ENCODE measurements at places on chromosomes 13 and 19.

DNA sequence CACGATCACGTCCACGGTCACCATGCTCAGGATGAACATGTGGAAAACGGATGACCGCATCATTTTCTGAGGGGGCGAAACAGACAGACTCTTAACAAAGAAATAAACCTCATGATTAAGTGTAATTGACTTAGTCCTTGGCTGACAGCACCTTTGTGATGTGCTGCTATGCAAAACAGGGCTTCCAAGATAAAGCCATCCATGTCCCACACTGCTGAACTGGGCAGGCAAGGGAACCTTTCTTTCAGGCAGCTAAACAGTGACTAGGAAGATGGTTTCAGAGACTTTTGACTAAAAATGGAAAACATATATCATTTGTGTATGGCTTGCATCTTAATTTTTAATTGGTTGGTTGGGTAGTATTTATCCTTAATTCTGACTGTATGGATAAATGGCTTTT is 157.8 kb downstream of the NALCN start:
- no peak for DNase-seq

DNA sequence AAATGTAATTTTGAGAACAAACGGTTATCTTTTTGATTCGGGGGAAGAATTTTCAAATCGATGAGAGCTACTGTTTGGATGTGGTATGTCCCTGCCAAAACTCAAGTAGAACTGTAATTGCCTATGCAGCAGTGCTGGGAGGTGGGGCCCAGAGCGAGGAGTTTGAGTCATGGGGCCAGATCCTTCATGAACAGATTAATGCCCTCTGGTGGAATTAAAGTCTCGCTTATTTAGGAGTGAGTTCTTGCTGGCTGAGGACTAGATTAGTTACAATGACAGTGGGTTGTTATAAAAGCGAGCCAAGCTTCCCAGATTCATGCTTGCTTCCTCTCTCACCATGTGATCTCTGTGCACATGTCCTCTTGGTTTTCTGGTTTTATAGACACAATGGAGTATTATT is 11.8 kb upstream of the PRR20A start:
- DNase-seq = no peak

GRCh38 chr19:17184371-17184841 is 30.8 kb upstream of the USE1 start:
- DNase-seq = no peak

GRCh38 chr19:17519967-17520366 is 8.5 kb downstream of the PGLS start:
- no peak for DNase-seq

DNA sequence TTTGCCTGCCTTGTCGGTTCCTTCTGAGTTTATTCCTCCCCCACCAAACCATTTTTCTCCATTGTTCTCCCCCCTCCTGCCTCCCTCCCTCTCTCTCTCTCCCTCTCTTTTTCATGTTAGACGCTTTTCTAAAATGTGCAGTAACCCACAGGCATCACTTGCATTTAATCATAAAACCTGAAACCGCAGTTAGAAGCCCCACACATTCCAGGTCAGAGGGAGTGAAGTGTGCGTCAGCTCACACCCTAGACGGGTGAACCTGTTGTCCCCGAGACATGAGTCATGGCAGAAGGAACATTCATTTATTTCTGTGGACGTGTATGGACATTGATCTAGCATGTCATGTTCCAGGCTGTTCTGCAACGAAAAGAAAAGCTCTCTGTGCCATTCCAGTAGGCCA is 19.9 kb downstream of the ONECUT3 start:
- no peak for DNase-seq

- DNase-seq = no peak
Measured at GRCh38 chr19:2982983-2983350, 5.6 kb downstream of the TLE6 start.

DNA sequence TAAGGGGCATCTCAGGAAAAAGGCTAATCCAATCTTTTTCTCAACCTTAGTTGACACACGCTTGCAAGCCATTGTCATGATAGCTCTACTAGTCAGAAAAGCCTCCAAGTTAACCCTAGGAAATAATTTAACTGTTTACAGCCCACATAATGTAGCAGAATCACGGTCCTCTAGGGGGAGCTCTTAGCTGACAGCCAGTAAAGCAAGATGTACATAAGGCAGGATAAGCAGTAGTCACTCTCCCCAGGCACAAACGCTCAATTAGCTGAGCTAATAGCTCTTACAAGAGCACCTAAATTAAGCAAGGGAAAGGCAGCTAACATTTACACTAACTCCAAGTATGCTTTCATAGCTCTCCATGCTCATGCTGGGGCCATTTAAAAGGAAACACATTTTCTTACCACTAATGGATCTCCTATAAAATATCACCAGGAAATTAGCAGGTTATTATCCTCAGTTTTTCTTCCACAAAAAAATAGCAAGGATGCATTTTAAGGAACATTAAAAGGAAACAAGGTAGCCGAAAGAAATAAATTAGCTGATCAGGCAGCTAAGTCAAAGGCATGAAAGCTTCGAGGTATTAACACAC is 33.7 kb upstream of the ZSCAN5A start:
- DNase-seq = no peak

- no peak for DNase-seq
Measured at GRCh38 chr13:22095794-22096193, 424.9 kb downstream of the FGF9 start.

DNA sequence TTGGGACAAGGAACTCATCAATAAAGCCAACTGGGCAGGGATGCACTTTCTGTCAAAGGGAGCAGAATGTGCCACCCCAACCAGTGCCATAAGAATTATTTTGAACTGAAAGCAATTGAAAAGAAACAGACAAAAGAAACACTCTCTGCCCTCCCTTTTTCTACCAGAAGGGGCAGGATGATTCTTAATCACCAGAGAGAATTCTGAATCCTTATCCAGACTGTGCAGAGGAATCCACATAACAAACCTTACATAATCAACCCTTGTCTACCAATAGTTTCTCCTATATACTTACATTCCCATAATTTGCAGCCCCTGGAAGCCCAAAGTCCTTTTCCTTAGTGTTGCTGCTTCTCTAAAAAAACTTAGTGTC is 520.7 kb upstream of the NBEA start:
- DNase-seq = no peak

- DNase-seq = peak; percentile 20
Measured at GRCh38 chr19:10566658-10567410, 1.0 kb upstream of the KRI1 start.

DNA sequence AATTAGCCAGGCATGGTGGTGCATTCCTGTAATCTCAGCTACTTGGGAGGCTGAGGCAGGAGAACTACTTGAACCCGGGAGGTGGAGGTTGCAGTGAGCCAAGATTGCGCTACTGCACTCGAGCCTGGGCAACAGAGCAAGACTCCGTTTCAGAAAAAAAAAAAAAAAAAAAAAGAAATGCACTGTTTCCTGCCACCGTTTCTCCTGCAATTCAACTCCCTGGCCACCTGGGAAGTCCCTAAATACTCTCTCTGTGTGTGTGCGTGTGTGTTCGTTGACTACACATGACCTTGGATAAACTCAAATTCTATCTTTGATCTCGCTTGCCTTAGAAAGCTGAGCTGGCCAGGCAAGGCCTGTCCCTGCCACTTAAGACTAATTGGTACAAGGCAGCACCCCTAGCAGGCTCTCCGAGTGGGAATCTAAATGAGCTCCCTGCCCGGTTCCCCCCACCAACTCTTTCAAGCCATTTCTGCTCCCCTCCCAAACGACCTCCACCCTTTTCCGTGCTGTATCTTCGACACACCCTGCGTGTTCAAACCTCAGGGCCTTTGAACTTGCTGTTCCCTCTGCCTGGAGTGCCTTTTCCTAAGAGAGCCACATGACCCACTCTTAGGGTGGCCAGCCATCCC is 5.2 kb upstream of the BCAT2 start:
- DNase-seq = peak; percentile 63

GRCh38 chr13:91659256-91660075 is 261.0 kb downstream of the GPC5 start:
- no peak for DNase-seq

DNA sequence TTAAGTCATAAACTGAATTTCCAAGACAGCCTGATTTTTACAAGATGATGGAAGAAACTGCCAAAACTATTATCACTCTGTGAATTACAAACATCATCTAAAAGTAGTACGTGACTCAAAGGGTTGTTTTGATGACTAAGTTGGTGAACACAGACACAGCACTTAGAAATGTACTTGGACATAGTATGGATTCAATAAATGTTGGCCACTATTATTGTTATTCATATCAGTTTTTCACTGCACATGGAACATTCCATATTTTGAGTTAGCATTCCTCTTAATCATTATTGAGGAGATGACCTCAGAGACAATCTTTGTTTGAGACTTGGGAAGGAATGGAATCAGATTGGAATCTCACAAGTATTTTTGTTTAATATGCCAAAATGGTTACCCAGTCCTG is 172.9 kb downstream of the OXGR1 start:
- DNase-seq = no peak

DNA sequence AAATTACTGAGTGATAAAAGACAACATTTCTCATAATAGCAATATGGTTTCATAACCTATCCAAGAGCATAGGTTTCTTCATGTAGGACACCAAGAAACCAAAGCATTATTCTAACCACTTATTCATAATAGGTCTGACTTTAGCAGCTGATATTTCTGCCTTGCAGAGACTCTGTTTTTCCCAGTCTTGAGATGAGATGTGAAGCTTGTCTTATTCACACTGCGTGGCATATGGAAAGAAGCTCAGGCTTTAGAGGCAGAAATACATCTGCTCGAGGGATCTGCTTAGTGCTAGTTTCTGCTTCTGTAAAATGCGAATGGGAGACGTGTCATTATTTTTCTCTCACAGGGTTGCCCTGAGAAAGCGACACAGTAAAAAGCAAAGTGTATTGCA is 232.0 kb upstream of the SPRY2 start:
- DNase-seq = no peak
